EH (cell line): ENCODE measurements at places on chromosomes 4 and X.

DNA sequence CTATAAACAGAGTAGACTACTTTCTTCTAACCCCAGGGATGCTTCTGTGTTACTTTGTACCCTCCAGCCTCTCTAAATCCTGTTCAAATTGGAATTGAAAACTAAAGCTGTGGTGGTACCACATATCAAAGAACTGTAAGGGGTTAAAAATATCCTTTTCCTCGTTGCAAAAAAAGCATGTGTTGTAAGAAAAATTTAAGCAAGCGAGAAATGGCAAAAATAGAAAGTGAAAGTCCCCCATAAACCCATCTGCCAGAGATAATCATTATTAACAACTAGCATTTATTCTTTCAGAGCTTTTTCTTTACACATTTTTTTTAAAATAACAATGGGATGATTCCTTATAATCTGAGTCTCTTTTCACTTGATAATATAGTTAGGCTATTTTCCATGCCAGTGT, 40.6 kb downstream of the TMEM164 start:
- no peak for DNase-seq

DNA sequence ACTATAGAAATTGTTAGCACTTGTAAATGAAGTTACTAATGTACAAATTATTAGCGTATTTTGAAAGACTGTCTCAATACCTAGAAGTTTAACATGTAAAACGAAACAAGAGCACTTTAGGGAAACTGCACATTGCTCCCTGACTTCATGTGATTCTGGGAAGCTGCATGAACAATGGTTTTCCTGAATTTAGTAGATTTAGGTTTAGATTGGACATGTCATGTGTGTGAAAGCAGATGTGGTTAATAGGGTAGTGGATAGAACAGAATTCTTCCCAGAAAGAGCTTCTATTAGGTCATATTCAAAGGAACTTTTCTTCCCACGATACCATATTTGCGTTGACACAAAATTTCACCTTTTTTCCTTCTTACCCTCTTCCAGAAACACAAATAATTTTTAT, 14.9 kb upstream of the CXCL8 start:
- no peak for DNase-seq

- no peak for DNase-seq
Measured at GRCh38 chr4:87193958-87194675, 26.3 kb downstream of the KLHL8 start.

GRCh38 chr4:78688366-78688765, 87.8 kb upstream of the BMP2K start:
- peak; percentile 25 for DNase-seq

DNA sequence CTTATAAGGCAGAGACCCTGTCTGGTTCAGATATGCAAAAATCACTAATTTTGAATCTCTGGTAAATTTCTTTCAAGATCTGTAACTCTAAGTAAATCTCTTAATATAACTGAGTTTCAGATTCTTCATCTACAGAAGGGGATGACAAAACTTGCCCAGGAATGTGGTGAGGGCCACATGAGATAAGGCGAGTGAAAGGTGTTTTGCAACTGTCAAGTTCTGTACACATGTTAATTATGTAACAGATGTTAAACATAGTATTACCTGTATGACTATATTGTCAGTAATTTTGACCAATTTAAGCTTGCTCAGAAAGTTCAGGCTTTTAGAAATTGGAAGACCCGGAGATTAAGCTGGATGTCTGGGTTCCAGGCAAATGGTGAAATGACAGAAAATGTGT, 549 bp upstream of the GLRB start:
- no peak for DNase-seq

GRCh38 chr4:75953509-75953908, 12.7 kb upstream of the NAAA start:
- no peak for DNase-seq

DNA sequence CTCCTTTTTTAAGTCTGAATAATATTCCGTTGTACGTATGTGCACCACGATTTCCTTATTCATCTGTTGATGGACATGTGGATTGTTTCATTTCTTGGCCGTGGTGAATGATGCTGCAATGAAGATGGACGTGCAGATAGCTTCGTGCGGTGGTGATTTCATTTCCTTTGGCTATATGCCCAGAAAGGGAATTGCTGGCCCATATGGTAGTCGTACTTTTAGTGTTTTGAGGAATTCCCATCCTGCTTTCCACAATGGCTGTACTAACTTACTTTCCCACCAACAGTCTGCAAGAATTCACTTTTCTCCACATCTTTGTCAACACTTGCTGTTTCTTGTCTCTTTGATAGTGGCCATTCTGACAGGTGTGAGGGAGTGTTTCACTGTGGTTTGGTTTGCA, 12.8 kb downstream of the ZFP42 start:
- peak; percentile 81 for DNase-seq

- no peak for DNase-seq
Measured at GRCh38 chr4:170990989-170991589, 822.1 kb upstream of the GALNTL6 start.

- DNase-seq = no peak
Measured at GRCh38 chrX:69238887-69239231, 73.6 kb upstream of the PJA1 start.

DNA sequence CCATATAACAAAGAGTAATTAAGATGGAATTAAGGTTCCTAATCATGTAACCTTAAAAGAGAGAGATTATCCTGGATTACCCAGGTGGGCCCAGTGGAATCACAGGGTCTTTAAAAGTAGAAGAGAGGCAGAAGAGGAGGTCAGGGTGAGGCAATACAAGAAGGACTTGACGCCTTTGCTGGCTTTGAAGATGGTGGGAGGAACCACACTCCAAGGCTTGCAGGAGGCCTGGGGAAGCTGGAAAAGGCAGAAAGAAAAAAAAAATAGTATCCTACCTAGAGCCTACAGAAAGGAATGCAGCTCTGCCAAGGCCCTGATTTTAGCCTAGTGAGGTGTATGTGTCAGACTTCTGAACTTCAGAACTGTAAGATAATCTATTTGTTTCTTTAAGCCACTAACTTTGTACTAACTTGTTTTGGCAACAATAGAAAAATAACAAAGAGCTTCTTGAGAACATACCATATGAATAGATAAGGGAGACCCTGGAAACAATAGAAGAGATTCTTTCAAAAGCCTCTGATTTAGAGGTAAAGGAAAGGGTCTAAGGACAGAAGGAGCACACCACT, 229.9 kb upstream of the TTC29 start:
- DNase-seq = no peak
